ENCODE measurements at places on chromosomes 7 and 10. TPM values are rescaled to one million over a fixed set of nuclear protein-coding genes. Genes with fewer than 3 reads are reported as not detected.

UNCX gene
- polyA plus RNA-seq: not detected

RBP3 gene
- polyA plus RNA-seq: 0.05 TPM

TSPAN15 gene
- polyA plus RNA-seq: 72.4 TPM

MEST gene
- polyA plus RNA-seq: 856 TPM

CALHM1 gene
- polyA plus RNA-seq: not detected

UCMA gene
- not detected for polyA plus RNA-seq

VIPR2 gene
- polyA plus RNA-seq: 9.1 TPM

TLL2 gene
- 1.1 TPM for polyA plus RNA-seq

RSPH10B2 gene
- 0.13 TPM for polyA plus RNA-seq

LRIT1 gene
- polyA plus RNA-seq: not detected

Measured in muscle of arm (tissue), 14 donors.